ENCODE measurements at places on chromosomes 2 and 18.

DNA sequence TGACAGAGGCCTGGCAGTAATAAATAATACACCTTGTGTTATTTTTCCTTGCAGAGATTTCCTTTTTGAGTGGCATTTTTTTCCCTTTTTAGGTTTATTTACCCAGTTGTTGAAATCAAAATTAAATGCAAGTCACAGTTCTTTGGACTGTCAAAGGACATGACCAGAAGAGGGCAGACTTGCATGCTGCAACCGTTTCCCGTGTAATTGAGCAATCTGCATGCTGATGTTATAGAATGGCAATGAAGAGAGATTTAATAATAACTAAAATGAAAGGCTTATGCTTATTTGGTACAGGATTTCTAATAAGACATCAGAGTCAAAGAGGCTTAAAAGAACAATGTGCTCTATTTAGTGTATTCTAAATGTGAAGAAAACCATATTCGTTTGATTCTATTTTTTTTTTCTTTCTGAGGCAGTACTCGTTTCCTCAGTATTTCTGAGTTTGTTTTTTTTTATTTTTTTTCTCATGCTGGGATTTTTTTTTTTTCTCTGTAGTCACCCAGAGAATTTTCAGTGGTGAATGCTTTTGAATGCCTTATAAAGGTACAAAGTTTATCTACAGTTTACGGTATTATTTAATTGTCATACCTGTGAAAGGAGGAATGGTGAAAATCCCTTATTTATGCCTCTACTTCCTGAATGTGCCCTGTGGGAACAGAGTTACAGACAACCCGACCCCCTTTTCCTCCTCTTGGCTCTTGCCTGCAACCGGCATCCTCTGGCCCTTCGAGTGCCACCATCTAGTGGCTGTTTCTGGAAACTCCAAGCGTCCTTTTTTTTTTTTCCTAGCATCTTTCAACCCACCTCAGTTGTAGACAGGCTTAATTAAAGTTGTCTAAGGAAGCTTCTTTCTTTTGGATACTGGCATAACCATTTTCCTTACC, 368.5 kb downstream of the LRRTM1 start:
- no peak for DNase-seq

- no peak for DNase-seq
Measured at GRCh38 chr18:48022021-48022420, 91.6 kb upstream of the SMAD2 start.

DNA sequence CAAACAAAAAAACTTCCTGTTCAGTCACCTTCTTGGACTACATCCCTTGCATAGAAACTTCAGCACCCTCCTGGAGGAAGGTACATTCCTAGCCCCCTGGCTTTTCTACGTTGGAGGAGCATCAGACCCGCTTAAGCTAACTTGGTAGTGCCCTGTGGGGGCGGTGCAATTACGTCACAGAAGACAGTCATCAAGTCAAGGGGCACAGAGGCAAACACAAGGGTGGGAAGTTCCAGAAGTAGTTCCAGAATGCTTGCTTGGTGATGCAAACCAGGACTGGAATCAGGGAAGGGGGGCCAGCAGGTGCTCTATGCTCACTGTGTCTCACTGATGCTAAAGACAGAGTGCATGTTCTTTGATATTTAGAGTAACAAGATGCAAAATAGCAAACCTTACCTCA, 15.2 kb upstream of the AGFG1 start:
- DNase-seq = peak; percentile 67

DNA sequence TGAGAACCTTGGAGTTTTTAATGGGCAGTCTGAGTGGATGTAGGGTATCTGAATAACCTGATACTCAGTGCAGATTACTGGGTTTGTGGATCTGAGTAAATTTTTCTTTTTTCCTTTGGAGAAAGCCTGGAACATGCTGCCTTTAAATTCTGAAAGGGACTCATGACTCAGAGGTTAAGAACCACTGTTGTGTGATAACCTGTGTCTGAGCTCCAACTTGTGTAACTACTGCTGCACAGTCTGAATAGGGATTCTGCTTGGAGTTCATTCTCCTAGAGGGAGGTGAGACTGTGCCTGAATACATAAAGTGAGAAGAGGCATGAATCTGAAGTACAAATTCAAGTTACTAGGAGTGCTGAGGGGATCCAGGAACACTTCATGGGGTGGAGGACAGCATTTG, 36.2 kb downstream of the KDM3A start:
- no peak for DNase-seq

DNA sequence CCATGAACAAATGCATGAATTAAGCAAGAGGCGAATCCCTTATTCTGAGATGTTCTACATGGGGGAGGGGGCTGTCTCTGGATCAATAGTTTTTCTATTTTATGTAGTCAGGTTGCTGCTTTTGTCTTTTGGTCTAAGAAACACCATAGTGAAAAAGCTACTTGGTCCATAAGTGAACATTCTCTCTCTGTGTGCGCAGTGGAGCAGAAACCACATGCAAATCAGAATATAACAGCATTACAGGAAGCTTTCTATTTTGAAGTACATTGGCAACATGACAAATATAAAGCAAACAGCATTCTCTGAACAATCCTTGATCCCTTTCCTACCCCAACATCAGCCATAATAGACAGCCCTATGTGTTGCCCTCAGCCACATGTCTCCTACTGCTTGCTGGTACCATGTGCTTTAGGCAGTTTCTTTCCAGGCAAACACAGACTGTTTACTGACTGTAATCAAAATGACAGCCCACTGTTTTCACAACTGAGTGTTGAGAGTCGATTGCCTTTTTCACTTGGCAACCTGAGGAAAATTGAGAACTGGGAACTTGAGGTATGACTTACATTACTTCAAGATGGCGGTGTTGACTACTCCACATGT, 10.6 kb downstream of the SCN3A start:
- no peak for DNase-seq

DNA sequence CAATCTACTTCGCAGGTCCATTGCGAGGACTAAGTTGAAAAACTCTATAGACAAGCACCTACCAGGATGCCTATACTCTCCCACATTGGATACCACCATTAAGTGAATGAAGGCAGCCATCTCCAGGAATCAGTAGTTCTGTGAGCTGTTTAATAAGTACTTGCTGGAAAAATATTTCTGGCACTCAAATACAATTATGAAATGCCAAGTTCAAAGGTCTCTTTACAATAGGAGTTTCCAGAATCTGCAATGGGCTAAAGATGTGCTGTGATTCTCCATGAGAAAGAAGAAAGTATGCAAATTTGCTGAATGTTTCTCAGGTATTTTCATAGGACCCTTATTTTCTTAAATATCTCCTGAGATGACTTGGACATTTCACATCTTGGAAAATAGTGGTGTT, 103.0 kb downstream of the AP1S3 start:
- DNase-seq = no peak

- no peak for DNase-seq
Measured at GRCh38 chr2:74391209-74391579, 11.1 kb upstream of the DCTN1 start.

DNA sequence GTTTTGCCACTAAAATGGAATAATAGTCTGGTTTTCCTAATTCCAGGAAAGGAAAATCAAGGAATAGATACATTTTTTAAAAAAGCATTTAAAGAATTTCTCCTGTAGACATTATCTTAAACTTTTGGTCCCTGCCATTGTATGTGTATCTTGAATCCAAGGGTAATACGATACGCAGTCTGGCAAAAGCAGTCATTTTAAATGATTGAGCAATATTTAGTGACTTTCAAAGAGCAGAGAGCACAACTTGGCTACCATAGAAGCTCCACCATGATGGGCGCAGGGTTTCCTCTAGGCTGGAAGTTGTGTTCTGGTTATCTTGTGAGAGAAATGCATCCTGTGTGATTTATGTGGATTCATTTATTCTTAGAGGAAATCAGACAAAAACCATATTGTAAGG, 92.9 kb downstream of the NEDD4L start:
- no peak for DNase-seq

- DNase-seq = no peak
Measured at GRCh38 chr2:164784376-164784775, 57.2 kb downstream of the COBLL1 start.

DNA sequence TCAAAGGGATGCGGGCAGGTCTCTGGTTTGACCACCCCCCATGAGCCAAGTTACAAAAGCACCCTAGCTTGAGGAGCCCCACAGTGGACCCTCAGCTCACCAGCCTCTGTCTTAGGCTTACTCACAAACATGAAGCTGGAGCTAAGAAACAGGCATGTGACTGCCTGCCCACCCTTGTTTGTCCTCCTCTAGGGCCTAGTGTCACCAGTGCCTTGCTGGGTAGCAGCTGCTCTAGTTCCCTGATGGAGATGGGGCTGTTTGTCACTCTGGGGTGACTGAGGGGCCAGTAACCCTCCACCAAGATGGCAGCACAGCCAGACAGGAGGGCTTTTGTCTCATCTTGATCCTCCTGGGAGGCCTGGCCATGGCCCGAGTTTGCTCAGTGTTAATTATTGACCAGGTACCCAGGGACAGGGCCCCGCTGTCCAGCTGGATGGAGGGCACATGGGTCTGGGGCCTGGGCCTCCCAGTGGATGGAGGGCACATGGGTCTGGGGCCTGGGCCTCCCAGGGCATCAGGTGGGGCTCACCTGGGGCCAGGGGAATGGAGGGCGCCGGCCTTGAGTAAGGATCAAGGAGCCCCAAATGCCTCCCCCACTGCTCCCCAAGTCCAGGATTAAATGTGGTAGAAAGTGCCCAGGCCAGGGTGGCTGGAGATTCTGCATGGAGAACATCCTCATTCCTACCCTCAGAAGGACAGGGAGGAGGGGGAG, 185.9 kb upstream of the HAAO start:
- no peak for DNase-seq

DNA sequence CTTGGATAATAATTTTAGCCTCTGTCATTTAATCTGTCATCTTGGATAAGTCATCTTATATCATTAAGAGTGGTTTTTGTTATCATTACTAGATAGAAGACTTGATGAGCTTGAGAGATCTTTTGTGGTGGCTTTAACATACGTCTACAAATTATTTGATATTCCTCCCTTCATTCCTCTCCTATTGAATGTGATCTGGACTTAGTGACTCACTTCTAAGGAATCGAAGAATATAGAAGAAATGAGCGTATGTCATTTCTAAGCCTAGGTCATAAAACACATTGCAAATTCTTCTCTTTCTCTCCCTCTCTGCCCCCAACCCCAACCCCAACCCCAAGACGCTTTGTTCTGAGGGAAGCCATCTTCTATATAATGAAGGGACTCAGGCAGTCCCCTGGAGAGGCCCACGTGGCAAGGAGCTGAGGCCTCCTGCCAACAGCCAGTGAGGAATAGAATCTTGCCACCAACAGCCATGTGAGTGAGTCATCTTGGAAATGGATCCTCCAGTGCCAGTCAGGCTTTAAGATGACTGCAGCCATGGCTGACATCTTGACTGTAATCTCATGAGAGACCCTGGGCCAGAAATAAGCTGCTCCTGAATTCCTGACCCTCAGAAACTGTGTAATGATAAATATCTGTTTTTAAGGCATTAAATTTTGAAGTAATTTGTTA, 221.6 kb upstream of the SP5 start:
- DNase-seq = no peak

GRCh38 chr2:239378021-239378917, 22.6 kb downstream of the HDAC4 start:
- no peak for DNase-seq

All from stimulated activated CD8-positive, alpha-beta memory T cell treated with anti-CD3 and anti-CD28 coated beads, Interleukin-4, amount 100 ng/mL, for 48 hours (primary cell).